ENCODE measurements at places on chromosomes 3 and 15.

DNA sequence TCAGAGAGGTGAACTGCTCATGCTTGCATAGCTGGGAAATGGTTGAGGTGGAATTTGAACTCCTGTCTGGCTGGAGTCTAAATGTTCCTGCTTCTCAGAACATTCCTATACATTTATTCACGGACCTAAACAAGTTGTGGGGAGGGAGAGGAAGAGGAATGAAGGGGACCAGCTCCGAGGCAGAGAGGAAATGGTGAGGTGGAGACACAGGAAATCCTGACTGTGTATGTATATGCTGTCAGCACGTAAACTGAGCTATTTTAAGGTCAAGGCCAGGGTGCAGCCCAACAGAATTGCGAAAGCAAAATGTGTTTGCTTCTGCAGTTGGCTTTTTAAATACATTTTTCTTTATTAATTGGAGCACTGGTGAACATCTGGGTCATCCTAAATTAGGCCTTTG, 74.1 kb upstream of the POMGNT2 start:
- DNase-seq = no peak

- no peak for DNase-seq
Observed at GRCh38 chr3:76083992-76084391, 298.6 kb upstream of the ZNF717 start.

GRCh38 chr3:162666835-162667234, 1170.2 kb downstream of the OTOL1 start:
- DNase-seq = no peak

- no peak for DNase-seq
Observed at GRCh38 chr3:128610451-128611070, 40.1 kb downstream of the RPN1 start.

GRCh38 chr3:88657459-88657858, 450.0 kb upstream of the EPHA3 start:
- no peak for DNase-seq

- DNase-seq = no peak
Observed at GRCh38 chr15:80204231-80204630, 47.8 kb downstream of the CTXND1 start.
